Myometrial cell (primary cell): ENCODE measurements at places on chromosomes 1 and 21. TPM values are rescaled to one million over a fixed set of nuclear protein-coding genes. Genes with fewer than 3 reads are reported as not detected.

EPHB2 gene
- 38.5 and 47.3 TPM in 2 replicates for total RNA-seq

KLHDC9 gene
- 2.5 and 4.0 TPM in 2 replicates for total RNA-seq

OBSCN gene
- total RNA-seq, result 3.4 and 15.0 TPM in 2 replicates

EFCAB7 gene
- total RNA-seq, result 3.9 and 6.3 TPM in 2 replicates

OR14I1 gene
- not detected in 2 replicates for total RNA-seq

CDK18 gene
- total RNA-seq, result 0.29 and 1.2 TPM in 2 replicates
